PC-9 (cell line): ENCODE measurements at places on chromosomes 7 and 10.

- DNase-seq, result no peak
These were observed 104.8 kb downstream of the EMX2 start for GRCh38 chr10:117647306-117647705.

GRCh38 chr10:48500771-48501170 is 104.1 kb downstream of the ARHGAP22 start:
- DNase-seq, result no peak

GRCh38 chr7:91114232-91114631 is 150.0 kb upstream of the FZD1 start:
- no peak for DNase-seq

DNA sequence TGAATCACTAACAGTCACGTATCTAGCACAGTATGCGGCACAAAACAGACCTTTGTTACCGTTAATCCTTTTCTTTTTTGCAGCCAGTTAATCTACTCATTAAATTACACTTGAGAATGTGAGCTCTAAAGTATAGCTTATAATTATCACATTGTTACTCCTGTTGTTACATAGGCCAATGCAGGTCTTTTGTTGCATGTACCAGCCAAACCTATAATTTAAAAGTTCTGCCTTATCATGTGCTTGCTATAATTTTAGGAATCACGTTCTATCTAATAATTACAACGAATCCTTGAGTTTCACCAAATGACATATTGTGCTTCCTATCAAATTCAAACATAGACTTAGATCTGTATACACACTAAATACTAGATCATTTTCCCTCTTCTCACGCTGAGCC is 245.1 kb downstream of the DGKI start:
- no peak for DNase-seq

GRCh38 chr7:100691676-100692577 is 2.1 kb downstream of the GIGYF1 start:
- no peak for DNase-seq

GRCh38 chr10:101291331-101292193 is 62.3 kb upstream of the LBX1 start:
- no peak for DNase-seq

DNA sequence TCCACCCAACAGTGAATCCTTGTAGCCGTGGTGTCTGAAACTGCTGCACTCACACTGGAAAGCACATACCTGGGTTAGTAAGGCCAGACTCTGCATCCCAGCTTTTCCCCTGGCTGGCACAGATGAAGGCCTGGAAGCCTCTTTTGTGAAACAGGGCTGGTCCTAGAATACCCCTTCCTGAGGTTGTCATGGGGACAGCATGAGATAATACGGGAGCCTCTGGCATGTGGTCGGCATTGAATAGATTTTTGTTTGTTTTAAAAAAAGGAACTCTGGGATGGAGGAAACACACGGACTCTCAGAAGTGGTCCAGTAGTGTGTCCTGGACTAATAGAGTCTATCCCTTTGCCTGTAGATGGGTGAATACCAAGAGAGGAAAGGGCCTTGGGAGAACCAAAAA is 129.7 kb downstream of the TMEM178B start:
- DNase-seq, result no peak

DNA sequence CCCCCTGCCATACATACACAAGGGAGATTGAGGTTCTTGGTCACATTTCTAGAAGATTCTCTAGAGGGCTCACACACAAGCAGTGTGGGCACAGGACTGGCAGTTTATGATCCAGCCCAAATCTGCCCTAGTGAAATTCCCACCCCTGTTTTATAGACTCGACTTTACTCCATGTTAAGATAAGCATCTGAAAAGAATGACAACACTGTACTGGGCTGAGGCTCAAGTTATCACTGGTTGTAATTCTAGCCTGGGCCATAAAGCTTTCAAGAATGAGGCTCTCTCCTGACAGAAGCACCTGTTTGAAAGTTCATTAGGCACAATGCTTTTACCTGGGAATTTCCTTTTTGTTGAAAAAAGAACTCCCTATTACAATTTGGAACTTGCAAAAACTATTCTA is 195.6 kb upstream of the GLI3 start:
- DNase-seq, result no peak

GRCh38 chr10:125792342-125793300 is 17.0 kb upstream of the MMP21 start:
- no peak for DNase-seq

DNA sequence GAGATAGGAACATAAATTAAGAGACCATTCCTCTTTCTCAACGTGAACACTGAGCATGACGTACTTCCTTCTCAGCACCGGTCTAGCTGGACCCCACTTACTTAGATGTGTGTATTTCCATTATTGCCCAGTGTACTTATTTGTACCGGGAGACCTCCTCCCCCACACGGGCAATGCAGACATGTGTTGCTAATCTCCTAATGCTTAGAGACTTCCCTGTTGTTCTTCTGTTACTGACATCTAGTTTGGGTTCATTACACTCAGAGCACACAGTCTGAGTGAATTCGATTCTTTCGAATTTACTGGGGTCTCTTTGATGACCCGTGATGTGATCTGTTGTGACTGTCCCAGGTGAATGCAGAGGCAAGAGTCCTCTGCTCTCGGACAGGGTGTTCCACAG is 260.0 kb downstream of the MAD1L1 start:
- DNase-seq, result no peak

GRCh38 chr7:77975672-77976480 is 177.3 kb downstream of the PHTF2 start:
- no peak for DNase-seq

GRCh38 chr10:114917927-114918672 is 19.9 kb upstream of the TRUB1 start:
- peak; percentile 2 for DNase-seq

DNA sequence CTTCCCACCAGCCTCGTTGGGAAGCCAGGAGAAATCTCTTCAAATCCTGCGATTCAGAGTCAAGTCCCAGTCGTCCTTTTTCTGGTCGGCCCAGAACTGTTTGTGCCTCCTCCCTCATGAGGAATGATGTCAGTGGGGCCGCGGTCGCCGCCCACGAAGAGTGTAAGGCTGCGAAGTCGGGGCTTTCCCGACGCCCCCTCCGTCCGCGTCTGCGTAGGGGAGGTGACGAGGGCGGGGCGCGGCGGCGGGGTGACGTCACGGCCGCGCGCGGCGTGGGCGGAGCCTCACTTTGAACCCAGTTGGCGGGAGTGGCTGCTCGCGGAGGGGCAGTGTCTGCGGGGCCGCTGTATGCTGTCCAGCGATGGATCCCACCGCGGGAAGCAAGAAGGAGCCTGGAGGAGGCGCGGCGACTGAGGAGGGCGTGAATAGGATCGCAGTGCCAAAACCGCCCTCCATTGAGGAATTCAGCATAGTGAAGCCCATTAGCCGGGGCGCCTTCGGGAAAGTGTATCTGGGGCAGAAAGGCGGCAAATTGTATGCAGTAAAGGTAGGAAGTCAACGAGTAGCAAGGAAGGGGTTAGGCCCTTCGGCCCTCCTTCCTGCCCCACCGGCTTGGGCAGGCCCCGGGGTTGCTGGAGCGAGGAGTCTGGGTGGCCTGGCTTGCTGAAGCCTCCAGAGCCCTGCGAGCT is at the start of gene MASTL:
MASTL (plus strand) TSS at position 287 of the 689 bp plus-strand sequence; CDS start at position 362, 75 bp downstream.
- DNase-seq, result peak; percentile 90

GRCh38 chr10:83333566-83333965 is 805.7 kb upstream of the GHITM start:
- no peak for DNase-seq

GRCh38 chr7:155166108-155166507 is 96.0 kb downstream of the HTR5A start:
- no peak for DNase-seq

GRCh38 chr7:22565315-22565811 is 65.4 kb upstream of the STEAP1B start:
- no peak for DNase-seq

DNA sequence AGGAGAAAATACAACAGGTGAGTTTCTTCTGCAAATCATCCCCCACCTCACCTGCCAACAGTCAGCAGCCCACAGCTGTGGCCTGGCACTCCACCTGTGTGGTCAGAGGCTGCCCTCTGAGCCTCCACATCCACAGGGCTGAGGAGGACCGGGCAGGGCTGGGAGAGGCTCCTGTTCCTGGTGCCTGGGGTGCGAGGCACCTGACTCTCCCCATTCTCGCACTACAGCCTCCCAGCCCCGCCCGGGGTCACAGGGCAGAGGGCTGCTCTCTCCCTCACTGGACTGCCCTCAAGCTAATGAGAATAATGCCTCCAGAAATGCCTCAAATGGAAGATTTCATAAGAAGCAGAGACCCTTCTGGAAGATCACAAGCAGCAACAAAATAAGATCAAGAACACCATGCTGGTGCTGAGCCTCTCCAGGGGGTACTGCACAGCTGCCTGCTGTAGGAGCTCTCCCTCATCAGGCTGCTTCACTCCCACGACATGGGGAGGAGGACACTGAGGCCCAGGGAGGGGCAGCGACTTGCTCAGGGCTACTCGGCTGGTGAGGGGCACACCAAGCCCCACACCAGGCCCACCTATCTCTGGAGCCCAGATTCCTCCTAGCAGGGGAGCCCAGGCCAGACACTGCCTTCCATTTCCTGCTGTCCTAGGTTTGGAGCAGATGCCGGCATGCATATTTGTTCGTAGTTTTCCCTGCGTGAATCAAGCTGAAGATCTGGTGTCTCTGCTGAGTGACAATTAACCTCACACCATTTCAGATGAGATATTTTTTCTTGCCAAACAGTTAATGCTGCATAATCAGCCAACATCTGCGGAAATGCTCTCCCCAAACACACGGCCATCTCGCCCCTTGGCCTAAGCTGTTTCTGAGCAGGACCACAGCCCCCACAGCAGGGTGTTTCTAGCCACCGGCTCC is 76.5 kb downstream of the FAM53B start:
- DNase-seq, result no peak

- DNase-seq, result no peak
These were observed 58.9 kb downstream of the KCNMA1 start for GRCh38 chr10:77578583-77579227.

- peak; percentile 72 for DNase-seq
These were observed at the start of gene REEP3 for GRCh38 chr10:63520500-63521415. Gene REEP3, plus strand, starts transcription at chr10:63521401. Its CDS starts 145 bp downstream, at chr10:63521546.

DNA sequence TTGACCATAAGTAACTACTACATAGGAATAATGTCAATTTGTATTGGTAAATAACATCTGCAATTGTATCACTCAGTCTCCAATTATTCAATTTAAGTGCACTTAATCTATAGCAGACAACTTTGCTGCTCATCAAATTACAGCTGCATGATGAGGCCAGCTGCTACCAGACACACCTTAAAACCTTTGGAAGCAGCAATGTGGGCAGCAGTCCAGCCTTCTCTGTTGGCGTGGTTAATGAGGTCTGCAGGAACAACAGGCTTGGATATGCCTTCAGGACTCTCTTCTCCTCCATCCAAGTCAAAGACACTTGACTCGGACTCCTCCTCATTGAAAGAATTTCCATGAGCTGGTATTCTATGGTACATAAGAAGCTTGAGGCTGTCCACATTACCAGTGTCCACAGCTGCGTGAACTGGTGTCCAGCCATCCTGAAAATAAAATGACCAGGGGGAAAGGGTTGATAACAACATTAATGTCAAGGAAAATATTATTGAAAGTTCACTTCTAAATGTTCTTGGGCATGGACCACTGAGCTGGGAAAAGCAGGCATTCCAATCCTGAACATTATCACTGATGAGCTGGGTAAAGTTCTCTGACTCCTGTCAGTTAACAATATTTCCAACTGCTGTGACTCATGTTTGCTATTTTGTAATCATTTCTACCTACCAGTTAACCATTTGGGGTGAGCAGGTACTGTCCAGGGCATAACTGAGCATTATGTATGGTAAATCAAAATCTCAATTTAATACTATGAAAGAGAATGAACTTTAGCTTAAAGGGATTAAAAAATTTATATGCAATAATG is 95.7 kb downstream of the CTTNBP2 start:
- no peak for DNase-seq

- DNase-seq, result peak; percentile 64
These were observed 4.3 kb downstream of the ELOVL3 start for GRCh38 chr10:102230264-102230860.

DNA sequence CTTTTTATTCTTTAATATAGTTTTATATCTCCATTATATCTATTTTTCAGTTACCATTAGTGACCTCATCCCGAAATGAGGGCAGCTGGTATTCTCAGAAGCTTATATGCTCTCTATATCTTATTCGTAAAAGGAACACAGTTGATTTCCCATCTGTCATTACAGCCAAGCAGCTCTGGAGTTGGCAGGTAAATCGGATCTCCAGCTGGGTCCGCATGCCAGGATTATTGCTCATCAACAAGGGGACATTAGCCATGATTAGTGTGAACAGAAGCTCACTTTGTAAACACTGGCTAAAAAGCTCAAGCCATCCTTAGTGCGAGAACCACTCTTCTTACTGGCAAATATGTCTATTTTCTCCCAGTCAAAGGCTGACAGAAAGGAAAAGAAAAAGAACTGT is 180.3 kb downstream of the NPSR1 start:
- peak; percentile 51 for DNase-seq

GRCh38 chr10:121595351-121595805 is 2.9 kb downstream of the FGFR2 start:
- no peak for DNase-seq

DNA sequence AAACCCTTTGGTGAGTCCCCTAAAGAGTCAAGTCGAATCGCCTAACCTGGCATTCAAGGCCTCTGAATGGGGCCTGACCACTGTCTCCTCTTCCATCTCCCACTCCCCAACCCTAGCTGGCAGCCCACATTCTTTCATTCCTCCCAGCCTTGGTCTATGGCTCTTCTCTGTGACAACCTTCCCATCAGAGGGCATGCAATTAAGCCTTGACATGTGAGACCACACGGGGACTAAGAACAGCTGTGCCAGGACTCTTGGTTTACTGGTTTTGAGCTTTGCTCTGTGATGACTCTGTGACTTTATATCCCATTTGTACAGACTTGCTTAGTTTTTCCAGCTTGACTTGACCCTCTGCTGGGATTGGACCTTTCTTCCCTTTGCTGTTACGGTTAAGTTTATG is 116.6 kb downstream of the BUB3 start:
- no peak for DNase-seq

DNA sequence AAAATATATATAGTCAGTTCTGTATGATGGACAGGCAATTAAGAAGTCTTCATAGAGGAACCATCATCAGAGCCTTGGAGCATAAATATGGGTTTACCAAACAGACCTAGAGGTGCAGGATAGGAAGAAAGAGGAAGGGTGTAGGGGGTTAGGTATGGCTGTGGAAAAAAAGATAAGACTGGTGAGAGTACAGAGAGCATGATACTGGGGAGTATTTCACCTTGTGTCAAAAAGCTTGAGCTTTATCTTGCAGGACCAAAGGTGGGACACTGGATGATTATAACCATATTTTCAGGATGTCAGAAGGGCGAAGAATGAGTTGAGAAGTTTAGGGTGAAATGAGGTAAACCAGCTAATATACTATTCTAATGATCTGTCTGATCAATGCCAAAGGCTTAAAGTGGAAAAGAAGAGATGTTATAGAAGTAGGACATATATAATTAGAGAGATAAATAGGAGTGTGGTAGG is 54.6 kb downstream of the MRPL32 start:
- no peak for DNase-seq

- DNase-seq, result no peak
These were observed 73.8 kb downstream of the LANCL2 start for GRCh38 chr7:55438757-55439525.

DNA sequence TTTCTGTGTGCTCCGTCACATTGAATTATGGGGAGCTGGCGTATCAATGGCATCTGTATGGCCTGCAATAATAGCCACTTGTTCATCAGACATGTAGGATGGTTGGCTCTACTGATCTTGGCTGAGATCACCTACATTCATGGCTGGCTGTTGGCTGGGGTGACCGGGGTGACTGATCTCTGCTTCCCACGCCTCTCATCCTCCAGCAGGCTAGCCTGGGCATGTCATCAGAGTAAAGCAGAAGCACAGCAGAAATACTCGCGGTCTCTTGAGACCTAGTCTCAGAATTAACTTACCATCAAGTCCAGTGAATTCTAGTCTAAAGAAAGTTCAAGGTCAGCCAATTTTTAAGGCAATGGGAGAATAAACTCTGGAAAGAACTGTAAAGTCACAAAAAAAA is 257.7 kb upstream of the GLI3 start:
- DNase-seq, result no peak
